Activated CD4-positive, alpha-beta T cell treated with anti-CD3 and anti-CD28 coated beads, Interleukin-2, amount 10 ng/mL, durations not matched to agents 7 days and 5 days (primary cell): ENCODE measurements at places on chromosomes 4 and X. TPM values are rescaled to one million over a fixed set of nuclear protein-coding genes. Genes with fewer than 3 reads are reported as not detected.

GRCh38 chr4:16875487-16875886, 23.0 kb downstream of the LDB2 start:
- H3K4me1 ChIP-seq: no peaks in the 10 kb centered on the region
- no peaks in the 10 kb centered on the region for H3K36me3 ChIP-seq
- H3K27me3 ChIP-seq: peaks cover 9% of the 10 kb centered on the region
- no peak for DNase-seq
- no peak overlapping the region for H3K4me3 ChIP-seq

- DNase-seq: no peak
- H3K27me3 ChIP-seq: no peaks in the 10 kb centered on the region
- no peaks in the 10 kb centered on the region for H3K36me3 ChIP-seq
- H3K4me1 ChIP-seq: no peaks in the 10 kb centered on the region
- no peak overlapping the region for H3K27ac ChIP-seq
These were observed 1472.7 kb downstream of the ARAP2 start for GRCh38 chr4:34771632-34772031.

GRCh38 chr4:62135565-62136156, 935.5 kb downstream of the ADGRL3 start:
- H3K27ac ChIP-seq: no peak overlapping the region
- no peaks in the 10 kb centered on the region for H3K4me1 ChIP-seq
- no peak overlapping the region for H3K4me3 ChIP-seq
- H3K27me3 ChIP-seq: no peaks in the 10 kb centered on the region

DNA sequence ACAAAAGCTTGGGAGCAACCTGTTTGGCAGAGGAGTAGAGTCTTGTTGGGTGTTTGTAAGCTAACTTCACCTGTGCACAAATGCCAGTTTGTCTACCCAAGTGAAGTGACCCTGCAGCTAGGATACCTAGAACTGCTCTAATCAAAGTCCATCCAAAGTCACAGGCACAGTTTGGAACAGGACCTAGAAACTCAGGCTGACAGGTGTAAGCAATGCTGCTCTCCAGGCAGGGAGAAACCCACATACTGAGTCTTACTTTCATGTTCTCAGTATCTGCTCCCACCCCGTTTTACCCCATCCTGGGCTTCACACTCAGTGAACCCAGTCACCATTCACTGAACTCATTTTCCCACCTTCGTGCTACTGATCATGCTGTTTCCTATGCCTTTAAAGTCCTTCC, 40.3 kb downstream of the MAML3 start:
- H3K27me3 ChIP-seq: no peaks in the 10 kb centered on the region
- peaks cover 6% of the 10 kb centered on the region for H3K36me3 ChIP-seq
- H3K27ac ChIP-seq: no peak overlapping the region
- DNase-seq: no peak

GRCh38 chrX:139828033-139828432, 104.8 kb downstream of the ATP11C start:
- no peak overlapping the region for H3K4me3 ChIP-seq
- H3K27me3 ChIP-seq: no peaks in the 10 kb centered on the region
- H3K4me1 ChIP-seq: peaks cover 24% of the 10 kb centered on the region
- no peak for DNase-seq
- H3K27ac ChIP-seq: no peak overlapping the region

GRCh38 chrX:80120335-80120734, 105.8 kb downstream of the TBX22 start:
- H3K4me3 ChIP-seq: no peak overlapping the region
- no peaks in the 10 kb centered on the region for H3K4me1 ChIP-seq
- no peak for DNase-seq

- no peak overlapping the region for H3K27ac ChIP-seq
- H3K36me3 ChIP-seq: no peaks in the 10 kb centered on the region
- no peak overlapping the region for H3K4me3 ChIP-seq
- no peaks in the 10 kb centered on the region for H3K27me3 ChIP-seq
- DNase-seq: peak; percentile 6
These were observed 33.0 kb downstream of the GALNTL6 start for GRCh38 chr4:171846232-171846631.

DNA sequence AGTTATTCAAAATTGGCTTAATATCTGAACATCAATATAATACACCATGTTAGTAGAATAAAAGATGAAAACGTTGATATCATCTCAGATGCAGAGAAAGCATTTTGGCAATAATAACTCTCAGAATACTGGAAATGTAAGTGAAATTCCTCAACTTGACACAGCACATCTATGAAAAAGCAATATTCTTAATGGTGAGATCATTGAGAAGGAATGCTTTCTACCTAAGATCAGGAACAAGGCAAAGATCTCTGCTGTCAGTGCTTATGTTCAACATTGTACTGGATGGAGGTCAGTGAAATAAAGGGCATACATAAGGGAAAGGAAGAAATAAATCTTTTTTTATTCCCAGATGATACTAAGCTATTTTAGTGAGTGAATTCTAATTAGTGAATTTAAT, 40.6 kb downstream of the MRPL1 start:
- H3K27ac ChIP-seq: no peak overlapping the region
- no peak overlapping the region for H3K4me3 ChIP-seq
- peaks cover 19% of the 10 kb centered on the region for H3K4me1 ChIP-seq
- H3K36me3 ChIP-seq: peaks cover 52% of the 10 kb centered on the region
- no peaks in the 10 kb centered on the region for H3K27me3 ChIP-seq
- DNase-seq: no peak

DNA sequence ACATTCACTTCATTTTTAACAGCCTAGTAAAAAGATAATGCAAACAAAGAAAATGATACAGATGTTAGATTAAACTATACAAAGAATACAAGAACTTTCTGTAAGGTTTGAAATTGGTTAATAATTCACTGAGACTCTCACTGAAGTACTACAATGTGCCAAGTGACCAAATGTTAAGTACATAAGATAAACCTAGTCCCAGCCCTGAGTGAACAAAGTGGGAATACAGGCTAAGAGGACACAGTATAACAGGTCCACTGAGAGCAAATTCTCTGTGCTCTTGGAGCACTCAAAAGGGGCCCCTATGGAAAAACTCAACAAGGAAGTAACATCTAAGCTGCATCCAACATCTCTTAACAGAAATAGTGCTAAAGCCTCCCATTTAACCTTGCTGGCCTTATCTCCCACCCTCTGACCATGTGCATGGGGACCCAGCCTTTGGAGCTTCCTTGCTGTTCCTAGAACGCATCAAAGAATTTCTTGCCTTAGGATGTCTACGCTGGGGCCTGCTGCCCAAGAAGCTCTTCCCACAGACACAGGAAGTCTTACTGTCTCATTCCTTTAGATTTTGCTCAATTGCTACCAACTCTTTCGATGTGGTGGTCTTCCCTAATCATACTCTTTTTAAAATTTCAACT, 113.4 kb downstream of the ZAR1 start:
- no peak overlapping the region for H3K4me3 ChIP-seq
- DNase-seq: no peak
- H3K4me1 ChIP-seq: peaks cover 1% of the 10 kb centered on the region
- no peak overlapping the region for H3K27ac ChIP-seq

DNA sequence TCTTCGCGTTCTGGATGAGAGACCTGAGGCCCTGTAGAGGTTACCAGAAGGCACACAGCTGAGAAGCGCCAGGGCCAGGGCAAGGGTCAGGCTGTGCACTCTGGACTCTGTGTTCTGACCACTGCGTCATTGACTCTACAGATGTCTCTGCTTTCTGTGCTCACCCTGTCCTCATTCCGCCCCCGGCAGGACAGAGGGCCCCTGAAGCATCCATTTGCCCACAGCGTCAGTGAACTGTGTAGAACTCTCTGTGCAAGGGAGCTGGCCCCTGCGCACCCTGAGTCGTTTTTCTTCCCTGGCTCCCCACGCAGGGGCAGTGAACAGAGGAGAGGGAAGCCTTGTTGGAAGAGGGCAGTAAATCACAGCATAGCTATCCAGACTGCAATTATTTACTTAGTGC, 6.1 kb upstream of the WAS start:
- H3K27ac ChIP-seq: peak overlapping the region; percentile 93
- H3K4me1 ChIP-seq: peaks cover 32% of the 10 kb centered on the region
- no peaks in the 10 kb centered on the region for H3K27me3 ChIP-seq
- DNase-seq: no peak

GRCh38 chr4:166091912-166092510, 219.0 kb downstream of the TLL1 start:
- no peak overlapping the region for H3K4me3 ChIP-seq
- no peaks in the 10 kb centered on the region for H3K4me1 ChIP-seq
- no peaks in the 10 kb centered on the region for H3K27me3 ChIP-seq
- no peak for DNase-seq

DNA sequence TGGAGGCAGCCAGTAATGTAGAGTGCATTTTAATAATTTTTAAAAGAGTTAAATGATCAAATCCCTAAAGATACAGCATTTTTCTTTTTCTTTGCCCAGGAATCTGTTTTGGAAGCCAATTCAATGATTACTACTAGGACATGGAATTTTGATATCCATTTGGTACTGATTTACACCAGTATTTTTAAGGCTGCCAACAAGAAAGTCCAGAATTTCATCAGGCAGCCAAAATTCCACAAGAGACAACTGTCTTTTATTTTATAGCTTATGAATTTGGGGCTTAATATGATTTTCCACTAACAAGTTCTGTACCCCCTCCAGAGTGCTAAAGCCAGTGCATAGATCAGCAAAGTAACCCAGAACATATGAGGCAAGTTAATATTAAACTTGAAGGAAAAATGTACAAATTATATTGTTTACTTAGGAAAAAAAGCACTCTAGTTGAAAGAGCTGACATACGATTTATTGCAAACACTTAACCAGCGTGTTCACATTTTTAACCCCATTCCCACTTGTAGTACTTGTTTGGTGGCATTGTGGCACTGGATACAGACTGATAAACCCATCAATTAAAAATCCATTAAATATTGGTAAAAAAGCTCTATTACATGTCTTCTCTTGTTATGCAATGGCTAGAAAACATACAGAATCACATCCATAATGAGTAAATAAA, 259.7 kb downstream of the DCHS2 start:
- peaks cover 9% of the 10 kb centered on the region for H3K27me3 ChIP-seq
- H3K4me1 ChIP-seq: no peaks in the 10 kb centered on the region
- no peak for DNase-seq
- H3K4me3 ChIP-seq: no peak overlapping the region

GRCh38 chr4:129040471-129040870, 52.9 kb downstream of the SCLT1 start:
- H3K4me3 ChIP-seq: no peak overlapping the region
- no peak for DNase-seq

GRCh38 chrX:84340968-84341367, 153.0 kb upstream of the RPS6KA6 start:
- no peaks in the 10 kb centered on the region for H3K4me1 ChIP-seq
- DNase-seq: no peak
- H3K27me3 ChIP-seq: no peaks in the 10 kb centered on the region
- H3K27ac ChIP-seq: no peak overlapping the region
- H3K36me3 ChIP-seq: no peaks in the 10 kb centered on the region

DNA sequence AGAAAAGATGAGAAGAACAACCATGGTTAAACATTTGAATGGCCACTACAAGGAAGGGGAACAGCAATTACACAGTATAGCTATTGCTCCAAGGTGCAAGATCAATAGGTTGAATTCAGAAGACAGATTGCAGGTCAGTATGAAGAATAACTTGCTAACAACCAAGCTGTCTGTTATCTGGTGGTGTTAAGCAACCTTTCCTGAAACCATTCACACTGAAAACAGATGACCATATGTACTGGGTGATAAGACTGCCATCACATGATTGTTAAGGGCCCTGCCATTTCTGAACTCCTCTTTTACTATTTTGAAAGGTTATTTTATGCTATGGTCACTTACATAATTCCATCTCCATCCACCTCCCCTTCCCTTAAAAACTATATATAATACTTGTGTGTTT, 6.8 kb downstream of the GABRA3 start:
- H3K4me3 ChIP-seq: no peak overlapping the region
- H3K27ac ChIP-seq: no peak overlapping the region
- no peaks in the 10 kb centered on the region for H3K36me3 ChIP-seq
- H3K27me3 ChIP-seq: no peaks in the 10 kb centered on the region
- DNase-seq: no peak

- H3K4me3 ChIP-seq: no peak overlapping the region
- no peaks in the 10 kb centered on the region for H3K36me3 ChIP-seq
- H3K27me3 ChIP-seq: no peaks in the 10 kb centered on the region
- H3K27ac ChIP-seq: no peak overlapping the region
- no peak for DNase-seq
These were observed 95.0 kb upstream of the UBQLN2 start for GRCh38 chrX:56468441-56468840.

DNA sequence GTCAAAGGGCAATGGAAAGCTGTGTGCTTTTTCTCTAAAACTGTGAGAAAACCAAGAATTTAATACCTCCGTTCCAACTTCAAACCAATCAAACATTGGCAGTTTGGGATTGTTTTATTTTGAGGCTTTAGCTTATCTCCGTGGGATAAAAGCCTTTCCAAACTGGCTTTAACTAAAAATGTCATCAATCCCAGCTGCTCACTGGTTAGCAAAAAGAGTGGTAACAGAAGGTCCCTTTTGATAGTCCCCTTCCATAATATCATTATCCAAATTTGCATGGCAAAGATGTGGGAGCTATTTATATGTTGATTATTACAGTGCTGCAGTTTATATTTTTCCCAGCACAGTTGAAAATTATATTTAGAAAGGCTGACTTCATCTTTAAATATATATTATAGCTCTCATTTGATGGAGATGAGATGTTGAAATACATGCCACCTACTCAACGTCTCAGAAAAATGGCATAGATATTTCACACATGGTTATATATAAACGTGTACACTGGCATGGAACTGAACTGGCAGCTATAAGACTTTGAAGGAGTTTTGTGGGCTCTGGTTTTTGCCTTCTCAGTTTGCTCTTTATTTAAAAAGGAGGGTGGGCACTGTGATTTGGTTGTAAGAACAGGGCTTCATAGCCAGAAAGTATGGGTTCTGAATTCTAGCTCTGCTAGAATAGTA, 707.1 kb upstream of the SLIT2 start:
- no peaks in the 10 kb centered on the region for H3K36me3 ChIP-seq
- H3K4me3 ChIP-seq: no peak overlapping the region
- H3K4me1 ChIP-seq: no peaks in the 10 kb centered on the region
- no peaks in the 10 kb centered on the region for H3K27me3 ChIP-seq
- DNase-seq: no peak

- no peaks in the 10 kb centered on the region for H3K36me3 ChIP-seq
- DNase-seq: no peak
- peaks cover 3% of the 10 kb centered on the region for H3K27me3 ChIP-seq
- no peaks in the 10 kb centered on the region for H3K4me1 ChIP-seq
- no peak overlapping the region for H3K4me3 ChIP-seq
- H3K27ac ChIP-seq: no peak overlapping the region
These were observed 14.6 kb downstream of the TLR8 start for GRCh38 chrX:12920990-12921389.

DNA sequence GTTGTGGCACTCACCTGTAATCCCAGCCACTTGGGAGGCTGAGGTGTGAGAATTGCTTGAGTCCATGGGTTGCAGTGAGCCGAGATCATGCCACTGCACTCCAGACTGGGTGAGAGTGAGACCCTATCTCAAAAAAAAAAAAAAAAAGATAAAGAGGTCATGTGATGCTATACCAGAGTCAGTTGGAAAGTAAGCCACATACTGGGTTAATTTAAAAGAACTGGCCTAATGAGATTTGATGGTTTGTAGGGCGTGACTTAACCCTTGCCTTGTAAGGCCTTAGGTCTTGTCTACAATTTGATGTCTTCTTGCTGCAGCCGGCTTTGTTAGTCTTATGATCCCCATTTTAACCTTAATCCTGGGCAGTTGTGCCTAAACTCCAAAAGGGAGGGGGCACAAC, 5.2 kb downstream of the MGST2 start:
- H3K4me1 ChIP-seq: peaks cover 34% of the 10 kb centered on the region
- DNase-seq: no peak
- peaks cover 17% of the 10 kb centered on the region for H3K36me3 ChIP-seq
- no peak overlapping the region for H3K4me3 ChIP-seq

The PNMA6A gene
- 0.15 TPM for total RNA-seq

The TCEAL7 gene
- total RNA-seq: not detected

The KLB gene
- total RNA-seq: not detected

The CABS1 gene
- total RNA-seq: not detected

The GLRA3 gene
- total RNA-seq: not detected

The CRLF2 gene
- total RNA-seq: 3.4 TPM

The UGT2A1 gene
- not detected for total RNA-seq

The SUPT20HL2 gene
- not detected for total RNA-seq
